Osteoblast (primary cell): ENCODE measurements at places on chromosomes 16 and 17. TPM values are rescaled to one million over a fixed set of nuclear protein-coding genes. Genes with fewer than 3 reads are reported as not detected.
A peak's percentile ranks its signal among the peaks of the same experiment; 100 is the strongest.

The PRM3 gene
- total RNA-seq, result not detected in 2 replicates

GRCh38 chr17:38617967-38618760 lies 12.4 kb upstream of the SRCIN1 start:
- H3K36me3 ChIP-seq, result no peaks in the 10 kb centered on the region
- H3K27me3 ChIP-seq, result peaks cover 45% of the 10 kb centered on the region
- no peak overlapping the region for H3K4me3 ChIP-seq
- no peak for DNase-seq

GRCh38 chr17:78572239-78573205 lies 4.7 kb downstream of the DNAH17 start:
- no peaks in the 10 kb centered on the region for H3K36me3 ChIP-seq
- peak; percentile 74 for DNase-seq
- H3K4me1 ChIP-seq, result peaks cover 5% of the 10 kb centered on the region
- no peaks in the 10 kb centered on the region for H3K27me3 ChIP-seq
- no peak overlapping the region for H3K27ac ChIP-seq

- no peaks in the 10 kb centered on the region for H3K27me3 ChIP-seq
- H3K27ac ChIP-seq, result no peak overlapping the region
- H3K36me3 ChIP-seq, result no peaks in the 10 kb centered on the region
- no peaks in the 10 kb centered on the region for H3K4me1 ChIP-seq
Measured at GRCh38 chr16:51030516-51030915, 120.6 kb downstream of the SALL1 start.
